Right renal cortex interstitium (tissue), 3 donors: ENCODE measurements at places on chromosomes 7 and 10.

- no peak for DNase-seq
Observed at GRCh38 chr10:128804411-128804810, 662.6 kb upstream of the MGMT start.

DNA sequence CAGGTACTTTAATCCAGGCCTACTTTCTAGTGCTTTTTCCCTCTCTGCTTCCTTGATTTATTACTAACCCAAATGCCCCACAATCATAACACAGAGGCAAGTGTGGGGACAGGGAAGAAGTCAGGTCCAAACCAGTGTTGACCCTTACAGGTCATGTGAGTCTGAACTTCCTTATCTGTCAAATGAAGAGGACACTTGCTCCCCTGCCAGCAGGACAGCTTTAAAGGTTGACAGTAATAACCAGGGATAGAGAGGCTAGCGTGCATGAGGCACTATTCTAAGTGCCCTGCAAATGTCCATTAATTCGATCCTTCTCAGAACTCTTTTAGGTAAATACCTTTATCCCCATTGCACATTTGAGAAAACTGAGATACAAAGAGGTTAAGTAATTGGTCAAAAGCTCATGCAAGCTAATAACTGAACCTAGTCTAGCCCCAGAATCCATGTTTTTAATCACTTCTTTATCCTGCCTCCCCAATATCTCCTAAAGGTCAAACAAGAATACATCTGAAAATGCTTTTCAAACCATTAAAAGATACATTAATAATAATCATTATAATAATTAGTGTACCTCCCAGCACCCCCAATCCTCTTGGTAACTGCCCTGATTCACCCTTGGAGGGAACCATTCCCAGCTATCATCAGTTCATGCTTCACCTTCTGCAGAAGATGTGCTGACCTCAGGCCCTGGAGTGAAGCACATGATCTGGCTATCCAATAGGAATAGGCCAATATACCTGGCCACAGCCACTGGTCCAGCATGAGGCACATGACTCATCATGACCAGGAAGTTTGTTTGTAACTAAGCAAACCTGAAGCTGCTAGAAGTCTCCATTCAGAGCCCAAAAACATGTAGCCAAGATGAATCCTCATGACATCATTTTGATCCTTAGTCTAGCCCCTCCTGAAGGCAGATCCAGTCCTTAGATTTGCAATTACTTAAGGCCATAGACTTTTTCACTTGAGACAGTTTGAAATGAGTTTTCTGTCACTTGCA lies 40.7 kb downstream of the SGMS1 start:
- DNase-seq = no peak

- DNase-seq = no peak
Observed at GRCh38 chr7:41885748-41886147, 182.9 kb upstream of the INHBA start.

GRCh38 chr7:128203710-128204214 lies 37.3 kb upstream of the LEP start:
- DNase-seq = no peak

GRCh38 chr10:120115959-120116358 lies 223.4 kb downstream of the SEC23IP start:
- DNase-seq = no peak

GRCh38 chr7:129940329-129940728 lies 12.4 kb downstream of the UBE2H start:
- no peak for DNase-seq

DNA sequence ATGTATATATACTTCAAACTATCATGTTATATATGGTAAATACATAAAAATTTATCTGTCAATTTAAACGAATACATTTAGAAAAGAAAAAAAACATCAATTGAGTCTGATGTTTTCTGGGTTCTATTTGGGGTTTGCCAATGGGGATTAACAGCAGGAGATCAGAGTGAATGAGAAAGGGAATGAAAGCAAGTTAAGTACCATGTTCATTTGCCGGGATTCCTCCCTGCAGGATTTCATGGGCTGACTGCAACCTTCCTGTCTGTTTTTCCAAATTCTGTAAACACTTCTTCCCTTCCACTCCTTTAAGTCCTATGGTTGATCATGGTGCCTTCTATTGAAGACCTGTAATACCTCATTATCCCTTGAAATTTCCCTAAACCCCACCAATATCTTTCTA lies 33.9 kb upstream of the SEMA3A start:
- no peak for DNase-seq

DNA sequence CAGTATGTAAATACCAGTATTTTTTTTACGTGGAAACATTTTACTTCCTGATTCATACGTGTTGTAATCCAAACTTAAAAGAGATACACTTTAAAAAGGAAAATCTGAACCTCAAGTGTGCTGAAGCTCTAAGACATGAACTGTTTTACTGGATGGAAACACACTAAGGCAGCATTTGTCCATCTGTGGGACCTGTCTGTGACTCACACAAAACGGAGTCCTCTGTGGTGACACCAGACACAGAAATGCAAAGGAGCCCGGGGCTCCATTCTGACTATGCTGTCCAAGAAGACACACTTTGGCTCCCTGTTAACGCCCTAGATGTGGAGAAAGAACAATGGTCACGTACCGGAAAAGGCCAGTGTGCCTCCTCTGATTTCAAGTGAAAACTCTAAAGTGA lies 23.9 kb downstream of the RNF133 start:
- DNase-seq = no peak

GRCh38 chr10:54159924-54160323 lies 641.1 kb downstream of the PCDH15 start:
- DNase-seq = no peak

DNA sequence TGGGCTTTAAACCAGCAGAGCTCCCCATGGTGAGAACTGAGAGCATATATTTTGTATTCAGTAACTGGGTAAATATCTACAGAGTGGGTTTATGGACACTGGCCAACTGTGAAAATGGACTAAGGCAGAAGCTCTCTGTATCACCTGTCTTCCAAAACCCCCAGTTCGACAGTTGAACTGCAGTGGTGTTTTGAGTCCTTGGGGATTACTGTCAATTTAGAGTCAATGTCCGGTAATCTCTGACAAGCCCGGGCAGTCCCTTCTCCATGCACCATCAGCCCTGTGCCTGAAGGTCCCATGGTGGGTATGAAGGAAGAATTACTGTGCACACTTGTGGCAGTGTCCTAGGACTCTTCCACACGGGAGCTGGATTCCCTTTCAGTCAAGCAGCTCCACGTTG lies 235.0 kb downstream of the CCSER2 start:
- DNase-seq = no peak

DNA sequence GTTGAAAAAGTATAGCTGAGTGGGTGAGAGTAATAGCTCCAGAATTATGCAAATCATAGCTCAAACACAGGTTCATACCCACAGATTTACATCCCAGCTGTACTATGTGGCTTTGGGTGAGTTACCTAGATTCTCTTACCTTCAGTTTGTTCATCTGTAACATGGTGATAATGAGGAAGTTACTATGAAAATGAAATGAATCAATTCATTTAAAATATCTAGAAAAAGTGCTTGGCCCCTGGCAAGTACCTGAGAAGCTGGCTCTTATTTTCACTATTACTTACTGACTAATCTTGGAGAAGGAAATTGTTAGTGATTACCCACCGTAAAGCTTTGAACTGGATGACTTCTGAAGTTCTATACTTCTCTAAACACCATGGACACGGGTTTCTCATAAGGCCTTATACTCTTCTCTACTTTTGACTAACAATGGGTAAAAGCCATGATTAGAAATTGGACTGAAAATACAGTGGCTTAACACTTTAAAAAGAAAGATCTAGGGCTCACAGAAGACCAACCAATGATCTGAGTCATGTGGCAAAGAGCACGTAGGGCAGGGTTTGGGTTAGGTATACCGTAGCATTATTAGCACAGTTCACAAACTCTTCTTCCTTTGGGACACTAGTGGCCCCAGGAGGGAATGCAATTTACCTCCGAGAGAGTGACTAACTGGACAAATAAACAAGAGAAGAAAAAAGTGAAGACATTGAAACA lies 149.2 kb downstream of the PLPP4 start:
- DNase-seq = no peak

DNA sequence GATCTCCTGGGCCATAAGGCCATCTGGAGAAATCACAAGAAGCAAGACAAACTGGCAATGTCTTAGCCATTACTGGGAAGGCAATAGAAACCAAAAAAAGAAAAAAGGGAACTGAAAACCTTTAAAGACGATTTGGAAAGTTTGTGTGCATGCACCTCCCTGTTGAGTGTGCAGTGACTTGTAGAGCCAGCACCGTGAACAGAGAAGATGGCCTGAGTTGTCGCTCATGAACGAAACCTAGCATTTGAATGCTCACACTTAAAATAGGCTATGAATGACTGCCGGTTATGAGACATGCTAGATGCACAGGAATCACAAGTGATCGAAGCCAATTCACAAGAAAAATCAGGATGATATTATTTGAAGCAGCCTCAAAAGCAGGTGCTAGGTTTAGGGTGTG lies 151.3 kb upstream of the ADO start:
- no peak for DNase-seq

- no peak for DNase-seq
Observed at GRCh38 chr7:106068986-106069385, 43.1 kb downstream of the SYPL1 start.

DNA sequence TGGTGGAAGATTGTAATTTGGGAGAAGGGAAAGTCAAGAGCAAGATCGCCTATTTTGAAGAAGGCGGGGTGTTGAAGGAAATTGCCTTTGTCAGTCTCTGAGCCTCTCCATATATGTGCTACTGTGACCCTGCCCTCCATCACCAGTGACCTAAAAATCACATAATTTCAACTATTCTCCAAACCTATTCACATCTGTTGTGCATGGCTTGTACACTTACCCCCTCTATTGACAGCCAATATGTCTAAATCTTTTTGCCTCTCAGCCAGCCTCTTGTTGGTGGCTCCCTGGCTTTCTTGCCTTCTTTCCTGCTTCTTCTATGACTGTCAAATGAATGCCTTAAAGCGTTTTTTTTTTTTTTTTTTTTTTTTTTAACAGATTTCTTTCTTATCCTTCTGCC lies 295.6 kb downstream of the AUTS2 start:
- DNase-seq = no peak

DNA sequence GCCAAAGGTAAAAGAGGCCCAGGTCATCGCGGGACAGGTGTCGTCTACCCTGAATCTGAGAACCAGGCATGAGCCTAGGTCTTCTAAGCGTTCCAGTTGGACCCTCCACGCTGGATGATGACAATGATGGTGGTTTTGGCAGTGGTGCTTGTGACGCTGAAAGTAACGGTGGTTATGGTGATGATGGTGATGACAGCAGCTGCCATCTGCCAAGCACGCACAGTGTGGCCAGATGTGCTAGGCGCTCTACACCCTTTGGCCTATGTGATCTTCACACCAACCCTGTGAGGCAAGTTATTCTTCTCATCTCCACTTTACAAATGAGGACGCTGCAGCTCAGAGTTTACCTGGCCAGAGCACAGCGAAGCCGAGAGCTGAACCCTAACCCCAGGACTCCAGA lies 93.9 kb downstream of the FAM53B start:
- DNase-seq = no peak

DNA sequence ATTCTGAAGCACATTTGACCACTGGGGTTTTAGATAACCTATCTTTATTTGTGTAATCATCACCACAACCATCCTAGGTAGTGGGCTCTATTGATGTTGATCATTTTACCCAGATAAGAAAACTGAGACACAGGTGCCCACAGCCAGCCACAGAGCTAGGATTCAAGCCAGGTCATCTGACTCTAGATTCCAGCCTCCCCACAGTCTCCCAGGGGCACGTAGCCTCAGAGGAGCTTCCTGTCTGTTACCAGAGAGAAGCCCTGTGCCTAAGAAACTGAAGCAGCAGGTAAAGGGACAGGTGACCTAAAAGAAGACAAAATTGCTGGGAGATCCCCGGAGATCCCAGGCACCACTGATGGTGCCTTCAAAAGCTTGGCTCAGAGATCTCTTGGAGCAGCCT lies 55.8 kb downstream of the ALOX5 start:
- DNase-seq = no peak

DNA sequence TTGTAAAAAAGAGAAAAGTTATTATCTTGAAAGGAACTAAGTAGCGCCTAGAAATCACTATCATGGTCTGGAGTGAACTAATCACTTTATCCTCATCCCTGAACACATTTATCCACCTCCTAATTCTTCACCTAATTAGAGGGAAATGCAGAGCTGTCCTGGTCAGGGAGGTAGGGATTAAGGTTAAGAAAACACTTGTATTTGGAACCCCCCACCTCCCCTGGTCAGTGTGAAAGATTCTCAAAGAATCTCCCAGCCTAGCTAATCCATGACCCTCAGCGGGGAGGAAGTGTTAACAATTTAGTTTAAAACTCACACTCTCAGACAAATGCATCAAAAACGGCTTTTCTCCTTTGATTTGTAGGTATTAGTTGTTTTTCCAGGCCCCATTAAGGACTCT lies 83.8 kb downstream of the FAM204A start:
- DNase-seq = no peak

DNA sequence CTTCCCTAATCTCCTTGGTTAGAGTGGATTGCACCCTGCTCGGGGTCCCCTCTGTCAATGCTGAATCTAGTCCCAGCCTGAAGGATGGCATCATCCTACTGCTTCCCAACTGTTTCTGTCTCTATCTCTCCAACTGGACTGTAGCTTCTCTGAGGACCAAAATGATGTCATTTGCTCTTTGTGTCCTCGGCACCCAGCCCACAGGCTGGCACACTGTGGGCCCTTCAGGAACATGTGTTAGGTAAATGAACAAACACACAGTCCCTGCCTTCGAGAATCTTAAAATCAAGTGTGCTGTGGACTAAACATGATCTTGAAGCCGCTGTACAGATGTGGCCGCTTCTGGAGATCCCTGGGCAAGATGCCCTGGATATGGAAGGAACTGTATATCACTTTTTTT lies 5.0 kb upstream of the CDH23 start:
- DNase-seq = no peak

DNA sequence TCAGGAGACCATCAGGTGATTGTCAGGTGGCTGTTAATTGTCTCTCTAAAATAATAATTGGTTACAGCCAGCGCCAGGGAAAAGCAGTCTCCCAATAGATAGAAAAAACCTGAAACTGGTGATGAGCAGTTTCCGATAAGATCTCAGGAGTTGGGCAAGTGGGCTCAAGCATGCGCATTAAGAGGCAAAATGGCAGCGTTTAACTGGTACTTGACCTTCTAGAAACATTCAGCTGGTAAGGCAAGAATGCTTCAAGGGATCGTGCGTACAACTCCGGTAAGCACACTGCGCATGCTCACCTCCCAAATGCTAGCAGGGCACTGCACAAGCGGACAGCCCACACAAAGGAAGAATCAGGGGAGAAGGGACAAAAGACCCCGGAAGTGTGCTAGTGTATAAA lies 48.5 kb downstream of the BLNK start:
- no peak for DNase-seq

GRCh38 chr10:14523286-14523685 lies 192.6 kb upstream of the FRMD4A start:
- no peak for DNase-seq

GRCh38 chr10:71222601-71223346 lies 10.4 kb downstream of the UNC5B start:
- no peak for DNase-seq
